ENCODE measurements at places on chromosomes 13 and 19.

- DNase-seq: no peak
Measured at GRCh38 chr19:52786078-52786463, 520 bp downstream of the ZNF600 start.

DNA sequence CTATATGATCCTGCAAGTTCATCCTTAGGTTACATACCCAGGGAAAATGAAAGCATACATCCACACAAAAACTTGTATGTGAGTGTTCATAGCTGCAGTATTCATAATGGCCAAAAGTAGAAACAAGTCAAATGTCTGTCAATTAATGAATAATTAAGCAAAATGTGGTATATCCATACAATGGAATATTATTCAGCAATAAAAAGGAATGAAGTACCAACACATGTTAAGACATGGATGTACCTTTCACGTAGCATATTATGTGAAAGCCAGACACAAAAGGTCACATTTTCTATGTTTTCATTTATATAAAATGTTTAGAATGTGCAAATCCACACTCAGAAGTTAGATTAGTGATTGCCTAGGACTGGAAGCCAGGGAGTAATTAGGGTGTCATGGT, 75.4 kb downstream of the ZNF429 start:
- no peak for DNase-seq

- DNase-seq: no peak
Measured at GRCh38 chr19:47512948-47513319, 1.9 kb downstream of the NAPA start.

GRCh38 chr19:49923055-49924003, 5.7 kb upstream of the ATF5 start:
- no peak for DNase-seq

GRCh38 chr13:48158290-48158689, 63.4 kb upstream of the MED4 start:
- no peak for DNase-seq

GRCh38 chr19:289651-290371, 1.4 kb downstream of the PLPP2 start:
- peak; percentile 97 for DNase-seq

- DNase-seq: no peak
Measured at GRCh38 chr13:100392709-100393630, 195.6 kb downstream of the GGACT start.

- DNase-seq: no peak
Measured at GRCh38 chr13:30831515-30831914, 74.6 kb upstream of the MEDAG start.

DNA sequence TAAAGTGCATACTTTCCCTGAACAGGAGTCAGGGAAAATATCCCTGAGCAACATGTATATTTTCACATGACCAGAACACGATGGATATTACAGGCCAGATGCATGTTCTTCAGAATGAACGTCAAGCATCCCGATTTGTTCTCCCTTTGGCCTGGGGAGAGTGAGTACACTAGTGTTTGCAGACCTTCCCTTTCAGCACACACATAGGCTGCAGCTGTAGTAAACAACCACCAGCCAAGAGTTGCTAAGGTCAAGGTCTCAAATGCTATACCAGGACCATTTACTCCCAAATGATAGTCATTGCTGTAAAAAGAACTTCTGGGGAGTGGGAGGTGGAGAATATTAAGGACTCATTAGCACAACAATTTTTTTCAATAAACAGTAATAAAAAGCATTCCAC, 3.0 kb downstream of the KLF12 start:
- DNase-seq: no peak

- DNase-seq: no peak
Measured at GRCh38 chr13:23754506-23754905, 134.7 kb downstream of the MIPEP start.

DNA sequence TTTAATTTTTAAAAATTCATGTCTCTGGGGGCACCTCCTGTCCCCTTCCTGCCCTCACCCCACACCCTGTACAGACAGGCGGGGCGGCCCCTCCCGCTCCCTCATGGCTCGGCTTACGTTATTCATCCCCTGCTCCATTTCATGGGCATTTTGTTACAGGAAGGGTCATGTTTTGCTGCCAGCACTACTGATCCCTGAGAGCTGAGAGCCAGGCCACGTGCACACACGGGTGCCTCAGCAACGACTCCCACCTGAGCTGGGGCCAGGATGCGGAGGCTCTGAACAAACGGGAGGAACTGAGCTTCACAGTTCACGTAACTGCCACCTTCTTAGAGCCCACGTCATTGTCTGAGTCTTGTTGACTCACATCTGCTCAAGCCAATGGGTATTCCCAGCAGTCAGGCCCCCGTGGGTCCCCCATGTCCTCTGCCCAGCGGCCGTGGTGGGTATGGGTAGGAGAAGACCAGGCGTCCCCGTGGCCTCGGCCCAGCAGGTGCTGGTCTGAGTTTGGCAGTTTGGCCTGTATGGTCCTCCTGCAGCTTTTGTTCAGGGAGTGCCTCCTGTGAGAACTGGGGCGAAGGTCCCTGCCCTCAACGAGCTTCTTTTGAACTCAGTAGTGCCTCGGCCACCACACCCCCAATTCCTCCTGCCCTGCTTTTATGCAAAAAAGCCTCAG, 16.4 kb upstream of the TMEM255B start:
- DNase-seq: no peak

- no peak for DNase-seq
Measured at GRCh38 chr13:80048030-80048429, 292.9 kb downstream of the SPRY2 start.

DNA sequence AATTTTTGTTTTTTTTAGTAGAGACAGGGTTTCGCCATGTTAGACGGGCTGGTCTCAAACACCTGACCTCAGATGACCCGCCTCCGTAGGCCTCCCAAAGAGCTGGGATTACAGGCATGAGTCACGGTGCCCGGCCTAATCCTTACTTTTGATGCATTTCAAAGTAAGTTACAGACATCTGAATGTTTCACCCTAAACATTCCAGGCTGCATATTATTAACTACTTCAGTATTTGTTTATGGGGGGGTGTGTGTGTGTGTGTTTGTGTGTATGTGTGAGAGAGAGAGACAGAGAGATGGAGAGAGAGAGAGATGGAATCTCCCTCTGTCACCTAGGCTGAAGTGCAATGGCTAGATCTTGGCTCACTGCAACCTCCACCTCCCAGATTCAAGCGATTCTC, 13.1 kb downstream of the SULT2B1 start:
- no peak for DNase-seq

DNA sequence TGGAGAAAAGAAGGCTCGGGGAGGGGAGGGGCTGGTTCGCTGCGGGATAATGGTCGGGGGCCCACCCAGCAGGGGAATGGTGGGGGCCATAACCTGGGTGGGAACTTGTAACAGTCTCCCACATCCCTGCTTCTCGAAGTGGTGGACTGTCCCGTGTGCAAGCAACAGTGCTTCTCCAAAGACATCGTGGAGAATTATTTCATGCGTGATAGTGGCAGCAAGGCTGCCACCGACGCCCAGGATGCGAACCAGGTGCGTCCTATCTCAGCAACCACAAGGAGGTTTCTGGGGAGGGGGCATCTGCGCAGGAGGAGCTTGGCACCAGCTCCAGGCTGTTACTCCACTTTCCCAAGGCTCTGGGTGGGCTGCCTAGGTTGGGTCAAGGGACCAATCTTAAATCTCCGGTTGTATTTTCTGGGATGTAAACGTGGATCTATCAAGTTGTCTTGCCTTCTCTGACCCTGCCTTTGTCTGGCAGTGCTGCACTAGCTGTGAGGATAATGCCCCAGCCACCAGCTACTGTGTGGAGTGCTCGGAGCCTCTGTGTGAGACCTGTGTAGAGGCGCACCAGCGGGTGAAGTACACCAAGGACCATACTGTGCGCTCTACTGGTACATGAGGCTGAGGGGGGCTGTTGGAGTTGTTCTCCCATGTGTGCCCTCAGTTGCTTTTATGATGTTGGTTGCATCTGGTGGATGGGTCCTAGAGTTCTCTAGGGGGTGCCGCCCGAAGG, 1.6 kb downstream of the TRIM28 start:
- DNase-seq: no peak

DNA sequence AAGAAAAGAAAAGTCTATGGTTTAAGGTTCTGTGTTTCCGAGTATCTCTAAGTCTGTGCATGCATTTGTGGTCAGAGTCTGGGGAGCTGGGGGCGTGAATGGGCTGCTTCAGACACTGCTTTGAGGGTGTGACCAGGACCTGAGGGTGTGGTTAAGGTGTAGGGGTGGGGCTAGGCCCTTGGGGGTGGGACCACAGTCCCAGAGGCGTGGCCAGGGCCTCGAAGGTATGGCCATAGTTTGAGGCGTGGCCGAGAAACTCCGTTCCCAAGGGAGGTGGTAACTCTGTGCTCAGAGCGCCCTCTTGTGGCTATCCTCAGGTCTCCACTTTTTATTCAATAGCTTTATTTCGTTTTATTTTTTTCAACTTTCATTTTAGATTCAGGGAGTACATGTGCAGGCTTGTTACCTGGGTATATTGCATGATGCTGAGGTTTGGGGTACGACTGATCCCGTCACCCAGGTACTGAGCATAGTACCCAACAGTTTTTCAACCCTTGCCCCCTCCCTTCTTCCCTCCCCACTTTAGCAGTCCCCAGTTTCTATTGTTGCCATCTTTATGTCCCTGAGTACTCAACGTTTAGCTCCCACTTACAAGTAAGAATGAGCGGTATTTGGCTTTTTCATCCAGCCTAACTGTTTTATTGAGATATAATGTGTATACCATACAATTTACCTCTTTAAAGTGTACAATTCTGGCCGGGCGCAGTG, 7.0 kb upstream of the CBLC start:
- DNase-seq: peak; percentile 97

DNA sequence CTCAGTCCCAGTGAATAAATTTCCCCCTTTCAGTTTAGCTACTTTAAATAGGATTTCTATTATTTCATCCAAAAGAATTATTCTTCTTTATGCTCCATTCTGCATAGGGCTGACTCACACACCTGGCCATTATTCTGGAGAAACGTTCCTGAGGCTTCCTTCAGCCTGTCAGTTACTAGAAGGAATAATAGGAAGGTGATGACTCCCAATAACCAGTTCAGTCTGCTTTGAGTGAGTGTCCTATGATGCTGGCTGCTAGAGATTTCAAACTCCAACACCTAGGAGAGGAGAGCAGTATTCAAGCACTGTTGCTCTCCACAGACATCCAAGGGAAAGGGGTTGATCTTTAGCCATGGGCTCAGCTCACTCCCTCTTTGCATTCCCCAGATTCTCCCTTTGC, 117.8 kb downstream of the KCTD12 start:
- DNase-seq: no peak

GRCh38 chr19:46036744-46037128, 4.1 kb downstream of the IGFL4 start:
- DNase-seq: no peak

DNA sequence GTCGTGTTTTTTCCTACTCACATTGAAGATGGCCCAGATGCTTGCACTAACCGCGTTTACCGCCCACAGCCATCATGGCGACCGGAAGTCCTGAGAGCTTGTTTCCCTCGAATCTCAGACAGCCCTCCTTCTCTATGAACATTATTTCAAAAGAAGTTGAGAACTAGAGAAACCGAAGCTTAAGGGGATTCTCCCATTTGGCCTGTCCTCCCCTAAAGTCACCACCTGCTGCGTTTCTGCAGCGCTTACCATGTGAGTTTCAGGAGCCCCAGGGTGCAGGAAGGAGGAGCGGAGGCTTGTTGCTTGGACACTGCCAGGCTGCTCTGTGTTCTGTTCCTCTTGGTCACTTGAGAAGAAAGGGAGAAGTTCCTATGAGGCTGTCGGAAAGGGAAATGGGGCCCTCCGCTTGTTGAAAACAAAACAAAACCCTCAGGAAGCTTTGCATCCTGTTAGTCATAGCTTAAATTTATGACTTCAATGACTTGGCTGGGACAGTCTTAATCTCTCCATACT, 6.2 kb downstream of the CARD8 start:
- DNase-seq: no peak

DNA sequence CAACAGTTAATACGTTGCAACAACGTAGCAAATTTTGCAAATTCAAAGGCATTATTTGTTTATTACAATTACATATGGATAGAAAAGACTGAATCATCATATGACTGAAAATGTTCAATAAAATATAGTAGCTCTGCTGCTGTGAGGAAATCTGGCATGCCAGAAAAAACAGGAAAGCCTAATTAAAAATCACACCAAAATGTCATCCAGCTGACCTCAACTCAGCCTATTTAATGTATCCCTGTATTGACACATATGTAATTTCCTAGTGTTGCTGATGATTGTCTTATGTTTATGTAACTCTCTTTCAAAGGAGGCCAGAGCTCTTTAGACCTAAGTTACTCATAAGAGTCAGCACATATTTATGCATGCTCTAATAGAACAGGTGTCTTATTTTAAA, 495.0 kb downstream of the PCDH17 start:
- no peak for DNase-seq

DNA sequence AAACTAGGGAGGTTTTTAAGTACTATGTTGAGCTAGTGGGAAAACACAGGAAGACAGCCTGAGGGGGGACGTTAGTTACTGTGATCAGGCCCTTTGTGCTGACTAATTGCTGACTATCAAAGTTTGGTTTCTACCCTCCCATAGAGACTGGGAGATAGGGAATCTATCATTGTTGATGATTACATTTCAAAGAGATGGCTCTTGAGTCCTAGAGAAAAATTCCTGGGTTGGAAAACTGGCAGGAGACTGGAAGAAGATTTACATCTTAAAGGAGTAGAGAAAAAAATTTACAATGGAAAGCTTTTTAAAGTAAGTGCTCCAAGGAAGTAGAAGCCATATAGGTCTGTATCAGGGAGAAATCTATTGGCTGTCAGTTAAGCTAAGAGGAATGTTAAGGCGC, 522.0 kb upstream of the KLHL1 start:
- no peak for DNase-seq

DNA sequence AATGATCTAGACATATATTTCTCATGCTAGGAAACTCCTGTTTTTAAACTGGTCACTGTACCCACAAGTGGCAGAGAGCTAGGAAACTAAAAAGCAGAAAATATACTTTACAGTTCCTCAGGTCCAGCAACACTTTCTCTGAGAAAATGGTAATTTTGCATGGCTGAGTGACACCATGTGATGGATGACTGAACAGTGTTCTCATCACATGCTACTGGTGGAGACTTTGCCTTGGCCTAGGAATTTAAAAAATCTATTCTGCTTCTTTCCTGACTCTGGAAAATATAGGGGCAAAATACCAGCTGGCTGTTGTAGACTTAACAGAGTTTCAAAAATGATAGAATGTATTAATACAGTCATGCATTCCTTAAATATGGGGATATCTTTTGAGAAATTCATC, 50.0 kb downstream of the LATS2 start:
- DNase-seq: no peak

GRCh38 chr13:27573265-27573664, 47.1 kb downstream of the LNX2 start:
- DNase-seq: no peak

GRCh38 chr19:16198370-16198651, 600 bp downstream of the AP1M1 start:
- DNase-seq: no peak

DNA sequence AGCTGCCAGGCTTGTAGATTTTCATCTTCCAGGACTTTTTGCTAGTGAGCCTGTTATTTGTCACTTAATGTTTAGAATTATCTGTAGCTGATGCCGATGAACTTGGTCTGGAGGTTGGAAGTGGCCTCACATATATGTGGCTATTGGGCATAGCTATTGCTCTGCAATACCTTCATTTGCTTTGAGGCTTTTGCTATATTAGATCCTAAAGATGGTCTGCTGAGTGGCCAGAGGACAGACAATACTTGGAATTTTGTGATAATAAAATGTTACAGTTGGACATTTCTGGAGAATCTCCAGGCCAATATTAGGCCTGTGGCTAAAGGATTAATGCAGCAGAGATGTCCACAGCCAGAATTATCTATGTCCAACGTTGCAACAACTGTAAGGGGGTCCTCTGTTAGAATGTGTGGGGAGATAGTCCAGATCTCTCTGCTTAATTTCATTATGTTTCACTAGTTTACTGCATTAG, 222.3 kb downstream of the GPC5 start:
- no peak for DNase-seq

- DNase-seq: no peak
Measured at GRCh38 chr13:29737061-29737460, 113.4 kb downstream of the UBL3 start.

Data from NCI-H2029 (cell line).